ENCODE measurements at places on chromosomes 2 and 18. TPM values are rescaled to one million over a fixed set of nuclear protein-coding genes. Genes with fewer than 3 reads are reported as not detected.

The DAPL1 gene
- total RNA-seq = not detected

The RAX gene
- total RNA-seq = not detected

The TBR1 gene
- not detected for total RNA-seq

The NPHP1 gene
- 0.55 TPM for total RNA-seq

The SLC23A3 gene
- total RNA-seq = 18.4 TPM

The PSMD14 gene
- total RNA-seq = 30.1 TPM

The KLHL14 gene
- total RNA-seq = 0.64 TPM

The C2orf66 gene
- total RNA-seq = not detected

The GPR35 gene
- 91.1 TPM for total RNA-seq

The CYTIP gene
- 4.9 TPM for total RNA-seq

The MGAT4A gene
- 139 TPM for total RNA-seq

The SOX11 gene
- 0.41 TPM for total RNA-seq

The NEU2 gene
- total RNA-seq = not detected

The TUBB8B gene
- not detected for total RNA-seq

The TSN gene
- total RNA-seq = 8.2 TPM

The FAM110C gene
- total RNA-seq = 53.9 TPM

The NGEF gene
- 105 TPM for total RNA-seq

The UGT1A4 gene
- total RNA-seq = 9.0 TPM

The KRTCAP3 gene
- total RNA-seq = 18.0 TPM

The ALKAL2 gene
- not detected for total RNA-seq

The SALL3 gene
- total RNA-seq = not detected

The PLCD4 gene
- 8.2 TPM for total RNA-seq

The ZNF892 gene
- total RNA-seq = 3.4 TPM

The DUSP2 gene
- total RNA-seq = 25.1 TPM

The TRIB2 gene
- 55.4 TPM for total RNA-seq

The CDH2 gene
- total RNA-seq = 1.1 TPM

The CAMKMT gene
- 4.5 TPM for total RNA-seq

The PDK1 gene
- 49.4 TPM for total RNA-seq

The IAH1 gene
- total RNA-seq = 35.4 TPM

The ALPG gene
- total RNA-seq = not detected

The SULT1C4 gene
- 0.79 TPM for total RNA-seq

The ZSWIM2 gene
- total RNA-seq = not detected

The CRYBA2 gene
- not detected for total RNA-seq

The HMSD gene
- not detected for total RNA-seq

The HOXD10 gene
- 3.4 TPM for total RNA-seq

The CCDC74B gene
- 1.4 TPM for total RNA-seq

The CIB4 gene
- total RNA-seq = not detected

The RAD51AP2 gene
- not detected for total RNA-seq

The NEU4 gene
- 195 TPM for total RNA-seq

Data from transverse colon (tissue), 4 donors.